ENCODE measurements at places on chromosomes 4 and X. TPM values are rescaled to one million over a fixed set of nuclear protein-coding genes. Genes with fewer than 3 reads are reported as not detected.

Gene DCAF12L2
- not detected for polyA plus RNA-seq

Gene BRS3
- not detected for polyA plus RNA-seq

DNA sequence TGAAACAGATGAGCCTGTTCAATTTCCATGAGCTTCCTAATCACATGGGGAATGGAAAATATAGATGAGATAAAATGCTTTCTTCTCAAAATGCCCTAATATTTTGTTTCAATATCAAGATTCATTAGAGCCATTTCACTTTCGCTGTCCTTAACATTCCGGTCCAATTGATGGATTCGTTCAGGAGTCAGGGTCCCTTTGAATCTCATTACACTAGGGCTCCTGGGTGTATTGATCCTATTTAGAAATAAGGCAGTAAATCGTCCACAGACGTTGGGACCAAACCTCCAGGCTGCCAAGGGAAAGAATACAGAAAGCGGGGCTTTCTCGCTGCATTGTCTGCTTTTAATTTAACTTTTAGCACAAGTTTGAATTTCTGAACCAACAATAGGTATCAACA is 20.6 kb upstream of the CRMP1 start:
- no peak for DNase-seq

DNA sequence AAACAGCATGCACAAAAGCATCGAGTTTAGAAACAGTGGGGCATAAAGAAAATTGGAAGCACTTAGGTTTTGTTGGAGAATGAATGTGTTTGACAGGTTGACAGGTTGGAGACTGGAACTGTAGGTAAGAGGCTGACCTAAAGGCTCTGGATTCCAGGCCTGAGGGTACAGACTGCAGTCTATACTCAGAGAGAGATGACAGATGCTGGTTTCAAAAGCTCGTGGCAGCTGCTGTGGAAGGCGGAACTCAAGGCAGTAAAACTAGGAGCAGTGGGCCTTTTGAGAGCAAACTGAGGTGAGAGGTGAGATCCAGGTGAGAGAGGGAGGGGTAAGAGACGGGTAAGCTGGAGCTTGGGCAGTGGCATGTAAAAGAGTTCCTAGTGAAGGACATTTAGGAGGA is 415.2 kb downstream of the TRIML1 start:
- no peak for DNase-seq

GRCh38 chr4:109495514-109495913 is 61.9 kb downstream of the SEC24B start:
- DNase-seq, result no peak

All from naive B cell (primary cell).